ENCODE measurements at places on chromosomes 6 and 20.
A peak's percentile ranks its signal among the peaks of the same experiment; 100 is the strongest.

DNA sequence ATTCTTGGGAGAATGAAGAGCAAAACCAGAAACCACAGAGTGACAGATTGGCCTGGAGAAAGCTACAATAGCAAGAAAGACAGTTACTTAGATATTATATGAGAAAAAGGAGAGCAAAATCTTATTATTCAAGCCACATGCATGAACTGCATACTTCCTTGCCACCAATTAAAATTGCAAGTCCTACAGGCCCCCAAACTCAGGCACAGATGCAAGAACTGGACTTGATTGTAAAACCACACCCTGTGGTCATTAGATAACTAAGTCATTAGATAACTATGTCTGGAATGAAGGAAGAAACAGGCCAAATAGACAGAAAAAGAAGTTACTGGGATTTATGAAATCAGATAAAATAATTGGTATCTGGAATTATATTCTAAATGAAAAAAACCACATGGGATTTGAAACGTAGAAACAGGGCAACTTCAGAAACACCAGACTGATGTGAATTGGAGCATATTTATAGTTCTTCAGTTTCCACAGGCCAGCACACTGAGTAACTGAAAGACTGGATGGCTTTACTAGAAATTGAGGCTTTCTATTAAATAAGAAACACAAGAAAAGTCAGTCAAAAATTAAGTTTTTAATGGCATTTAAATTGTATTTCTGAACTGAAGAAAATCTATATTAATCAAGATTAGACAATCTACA, 49.4 kb upstream of the CARMIL1 start:
- no peak for DNase-seq

- peak; percentile 16 for DNase-seq
Measured at GRCh38 chr6:128370072-128370471, 150.3 kb downstream of the PTPRK start.

DNA sequence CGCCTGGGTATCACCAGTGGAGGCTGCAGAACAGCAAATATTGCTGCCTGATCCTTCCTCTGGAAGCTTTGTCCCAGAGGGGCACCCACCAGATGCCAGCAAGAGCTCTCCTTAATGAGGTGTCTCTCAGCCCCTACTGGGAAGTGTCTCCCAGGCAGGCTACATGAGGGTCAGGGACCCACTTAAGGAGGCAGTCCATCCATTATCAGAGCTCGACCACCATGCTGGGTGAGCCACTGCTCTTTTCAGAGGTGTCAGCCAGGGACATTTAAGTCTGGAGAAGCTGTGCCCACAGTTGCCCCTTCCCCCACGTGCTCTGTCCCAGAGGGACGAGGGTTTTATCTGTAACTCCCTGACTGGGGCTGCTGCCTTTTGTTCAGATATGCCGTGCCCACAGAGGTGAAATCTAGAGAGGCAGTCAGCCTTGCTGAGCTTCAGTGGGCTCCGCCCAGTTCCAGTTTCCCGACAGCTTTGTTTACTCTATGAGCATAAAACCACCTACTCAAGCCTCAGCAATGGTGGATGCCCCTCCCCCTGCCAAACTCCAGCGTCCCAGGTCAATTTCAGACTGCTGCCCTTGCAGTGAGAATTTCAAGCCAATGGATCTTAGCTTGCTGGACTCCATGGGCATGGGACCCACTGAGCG, 25.9 kb upstream of the AIG1 start:
- no peak for DNase-seq

GRCh38 chr6:44072959-44073611, 54.2 kb downstream of the MRPL14 start:
- peak; percentile 86 for DNase-seq

DNA sequence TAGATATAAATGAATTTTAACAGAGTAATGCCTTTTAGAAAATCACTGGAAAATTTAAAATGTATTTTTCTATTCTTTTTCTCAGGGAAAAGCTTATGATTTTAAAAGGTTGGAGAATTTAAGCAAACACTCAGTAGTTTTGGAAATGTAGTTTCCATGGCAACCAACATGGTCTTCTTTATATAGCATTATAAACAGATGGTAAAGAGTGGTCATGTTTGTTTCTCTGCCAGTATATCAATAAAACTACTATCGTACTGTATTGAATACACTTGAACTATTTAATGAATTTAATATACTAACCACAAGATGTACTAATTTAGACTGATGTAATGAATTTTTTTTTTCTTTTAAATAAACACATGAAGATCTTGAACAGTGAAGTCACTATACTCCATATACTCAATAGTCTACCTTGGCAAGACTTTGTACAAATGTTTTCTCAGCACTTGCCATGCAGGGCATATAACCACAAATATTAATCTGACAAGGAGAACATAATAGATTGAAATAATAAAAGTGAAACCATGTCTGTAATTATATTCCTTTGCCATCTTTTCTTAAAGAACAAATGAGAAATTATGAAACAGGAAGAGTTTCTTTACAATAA, 105.5 kb downstream of the PDSS2 start:
- no peak for DNase-seq

DNA sequence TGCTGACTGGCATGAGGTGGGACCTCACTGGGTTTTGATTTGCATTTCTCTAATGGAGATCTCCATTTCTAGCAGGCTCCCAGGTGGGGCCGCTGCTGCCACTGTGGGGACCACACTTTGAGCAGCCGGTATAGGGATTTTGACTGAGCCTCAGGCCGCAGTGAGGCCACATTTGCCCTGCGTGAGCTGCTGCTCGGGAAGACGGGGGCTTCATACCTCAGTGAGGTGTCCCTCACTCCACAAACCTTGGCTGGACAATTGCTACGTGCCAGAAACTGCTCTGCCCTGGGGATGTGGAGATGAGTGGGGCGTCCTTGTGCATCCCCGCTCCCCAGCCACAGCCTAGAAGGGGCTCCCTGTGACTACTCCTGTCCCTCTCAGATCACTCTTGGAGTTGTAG, 134.3 kb downstream of the ANKRD60 start:
- no peak for DNase-seq

- DNase-seq = no peak
Measured at GRCh38 chr6:87209812-87210211, 54.4 kb downstream of the ZNF292 start.

DNA sequence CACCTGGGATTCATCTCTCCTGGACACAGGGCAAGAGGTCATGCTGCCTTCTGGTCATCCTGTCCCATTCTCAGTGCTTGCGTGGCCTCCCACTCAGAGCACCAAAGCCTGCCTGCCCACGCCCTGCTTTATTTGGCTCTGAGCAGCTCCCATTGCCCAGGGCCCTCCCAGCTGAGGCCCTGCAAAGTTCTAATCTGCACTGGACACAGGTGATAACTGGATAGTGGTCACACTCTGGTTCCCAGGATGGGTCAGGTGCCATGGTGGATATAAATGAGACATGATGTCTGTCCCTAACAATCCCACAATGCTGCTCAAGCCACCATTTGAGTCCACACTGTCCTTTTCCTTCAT, 39.5 kb downstream of the CPXM1 start:
- no peak for DNase-seq

Measured in activated CD4-positive, alpha-beta T cell treated with anti-CD3 and anti-CD28 coated beads, Interleukin-10, Interleukin-2, amounts not matched to agents 100 ng/mL and 50 ng/mL, durations not matched to agents 16 hours and 8 hours (primary cell).